NCI-H1092 (cell line): ENCODE measurements at places on chromosomes 12 and 14.

DNA sequence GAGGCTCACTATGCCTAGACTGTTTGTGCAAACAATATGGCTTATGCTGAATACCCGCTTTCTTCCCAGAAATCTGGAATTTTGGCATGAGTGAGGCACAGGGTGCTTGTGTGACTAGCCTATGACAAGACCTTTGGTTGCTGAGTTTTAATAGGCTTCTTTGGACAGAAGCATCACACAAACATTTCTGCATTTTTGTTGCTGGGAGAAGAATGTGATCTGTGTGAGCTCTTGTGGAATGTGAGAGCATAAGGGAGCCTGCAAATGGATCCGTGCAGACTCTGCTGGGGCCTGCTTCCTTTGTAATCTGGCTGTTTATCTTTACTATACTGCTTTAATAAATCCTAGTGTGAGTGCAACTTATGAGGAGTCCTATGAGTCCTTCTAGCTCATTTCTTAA is 83.0 kb upstream of the ZDHHC17 start:
- no peak for DNase-seq

- no peak for DNase-seq
These were observed 34.3 kb upstream of the TEX22 start for GRCh38 chr14:105363847-105364708.

GRCh38 chr12:56948457-56948777 is 9.0 kb downstream of the RDH16 start:
- DNase-seq: no peak

DNA sequence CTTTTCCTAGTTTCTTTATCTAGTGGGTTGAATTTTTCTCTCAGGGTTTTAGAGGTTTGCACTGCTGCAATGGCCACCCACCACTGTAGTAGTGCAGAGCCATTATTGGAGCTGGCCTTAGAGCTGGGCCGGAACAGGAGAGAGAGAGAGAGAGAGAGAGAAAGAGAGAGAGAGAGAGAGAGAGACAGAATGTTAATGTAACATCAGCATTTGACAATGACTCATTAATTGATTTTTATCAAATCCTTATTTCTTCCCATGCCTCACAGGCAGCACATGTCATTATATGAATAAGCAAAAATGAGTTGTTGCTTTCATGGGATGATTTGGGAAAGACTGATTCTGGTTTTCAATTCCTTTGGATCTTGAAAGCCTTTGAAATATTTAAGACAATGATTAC is 76.3 kb upstream of the PPP4R3A start:
- DNase-seq: no peak

DNA sequence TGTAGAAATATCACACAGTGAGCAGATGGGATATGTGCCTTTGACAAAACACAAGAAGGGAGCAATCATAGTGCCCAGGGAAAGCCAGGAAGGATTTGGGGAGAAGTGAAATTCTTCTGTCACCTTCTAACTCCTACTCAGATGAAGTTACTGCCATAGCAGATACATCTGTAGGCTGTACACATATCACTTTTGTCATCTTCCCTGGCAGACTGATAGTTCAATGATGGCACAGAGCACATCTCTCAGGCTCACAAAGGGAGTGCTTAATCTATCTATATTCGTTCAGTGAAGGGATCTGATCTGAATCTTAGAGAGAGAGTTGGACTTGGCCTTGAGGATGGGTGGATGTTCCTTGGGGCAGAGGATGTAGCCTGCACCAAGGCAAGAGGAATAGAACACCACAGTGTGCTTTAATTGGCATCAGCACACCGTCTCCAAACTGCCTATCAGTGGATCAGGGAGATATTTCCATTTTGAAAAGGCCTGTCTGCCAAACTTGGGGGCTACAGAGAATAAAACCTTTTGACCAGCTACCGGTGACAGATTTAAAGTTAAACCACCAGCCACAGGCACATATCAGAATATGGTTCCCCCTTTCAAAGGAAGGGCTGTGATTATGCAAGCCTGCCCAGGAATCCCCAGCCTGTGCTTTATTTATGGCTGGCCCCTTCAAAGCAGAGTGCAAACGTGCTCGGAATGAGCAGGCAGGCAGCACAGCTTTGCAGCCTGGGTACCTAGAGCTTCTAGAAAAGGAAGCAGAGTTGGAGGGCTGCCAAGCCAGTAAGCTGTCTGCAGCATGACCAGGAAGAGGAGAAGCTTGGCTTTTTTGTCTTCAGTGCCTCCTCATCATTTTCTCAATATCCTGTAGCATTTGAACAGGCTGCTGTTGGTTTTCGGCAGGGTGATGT is 165.5 kb upstream of the DYRK2 start:
- DNase-seq: peak; percentile 22

DNA sequence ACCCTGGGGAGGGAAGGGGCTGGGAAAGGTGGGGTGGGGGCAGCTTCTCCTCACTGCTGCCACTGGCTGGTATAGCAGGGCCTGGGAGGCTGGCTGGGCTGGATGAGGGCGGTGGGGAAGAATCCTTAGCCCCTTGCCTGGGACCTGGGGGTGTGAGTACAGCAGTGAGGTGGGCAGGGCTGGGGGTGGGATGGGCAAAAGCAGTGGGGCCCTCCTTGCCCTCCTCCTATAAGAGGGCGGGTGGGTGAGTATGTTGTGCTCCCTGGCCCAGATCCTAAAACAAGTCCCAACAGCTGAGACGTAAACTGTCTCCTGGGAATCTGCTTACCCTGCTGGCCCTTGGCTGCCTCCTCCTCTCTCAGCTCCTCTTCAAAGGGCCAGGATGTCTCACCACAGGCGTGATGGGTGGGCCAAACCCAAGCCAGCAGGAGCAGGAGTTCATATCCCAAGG is 2.2 kb downstream of the NCKAP5L start:
- DNase-seq: no peak
